Stimulated activated CD8-positive, alpha-beta memory T cell treated with anti-CD3 and anti-CD28 coated beads, Interleukin-15, amount 100 ng/mL, for 1 hour (primary cell): ENCODE measurements at places on chromosomes 7 and 10.

DNA sequence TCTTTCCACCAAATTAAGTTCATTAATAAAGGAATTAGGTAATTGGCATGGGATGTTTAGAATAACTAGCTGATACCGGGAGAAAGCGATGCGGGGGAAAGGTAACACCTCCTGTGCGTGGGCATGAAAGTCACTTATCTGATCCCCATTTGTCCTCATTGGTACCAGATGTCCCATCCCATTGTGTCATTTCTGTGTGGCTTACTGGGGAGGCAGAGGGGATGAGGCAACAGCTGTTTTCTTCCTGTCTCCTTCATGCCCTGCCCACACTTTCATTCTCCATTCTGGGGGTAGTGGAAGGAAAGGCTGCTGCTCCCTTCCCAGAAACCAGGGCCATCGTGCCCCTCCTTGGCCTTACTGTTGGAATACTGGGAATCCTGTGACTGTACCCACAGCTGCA lies 27.1 kb downstream of the EEPD1 start:
- DNase-seq, result no peak

DNA sequence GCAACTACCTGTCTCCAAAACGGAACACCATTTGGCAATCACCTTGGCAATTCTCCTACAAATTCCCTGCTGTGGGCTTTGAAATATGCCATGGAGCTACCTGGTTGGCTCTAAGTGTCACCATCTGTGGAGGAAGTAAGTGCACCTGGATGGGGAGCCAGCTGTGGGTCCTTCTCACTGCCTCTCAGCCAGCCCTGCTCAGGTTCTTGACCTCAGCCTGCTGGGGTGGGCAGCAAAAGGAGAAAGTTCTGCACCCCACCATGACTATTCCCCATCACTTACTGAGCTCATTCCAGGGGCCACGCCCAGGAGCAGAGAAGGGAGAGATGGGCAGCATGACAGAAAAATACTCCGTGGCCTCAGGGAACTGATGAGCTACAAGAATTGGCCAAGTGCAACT lies 158.7 kb downstream of the TNS3 start:
- DNase-seq, result no peak

DNA sequence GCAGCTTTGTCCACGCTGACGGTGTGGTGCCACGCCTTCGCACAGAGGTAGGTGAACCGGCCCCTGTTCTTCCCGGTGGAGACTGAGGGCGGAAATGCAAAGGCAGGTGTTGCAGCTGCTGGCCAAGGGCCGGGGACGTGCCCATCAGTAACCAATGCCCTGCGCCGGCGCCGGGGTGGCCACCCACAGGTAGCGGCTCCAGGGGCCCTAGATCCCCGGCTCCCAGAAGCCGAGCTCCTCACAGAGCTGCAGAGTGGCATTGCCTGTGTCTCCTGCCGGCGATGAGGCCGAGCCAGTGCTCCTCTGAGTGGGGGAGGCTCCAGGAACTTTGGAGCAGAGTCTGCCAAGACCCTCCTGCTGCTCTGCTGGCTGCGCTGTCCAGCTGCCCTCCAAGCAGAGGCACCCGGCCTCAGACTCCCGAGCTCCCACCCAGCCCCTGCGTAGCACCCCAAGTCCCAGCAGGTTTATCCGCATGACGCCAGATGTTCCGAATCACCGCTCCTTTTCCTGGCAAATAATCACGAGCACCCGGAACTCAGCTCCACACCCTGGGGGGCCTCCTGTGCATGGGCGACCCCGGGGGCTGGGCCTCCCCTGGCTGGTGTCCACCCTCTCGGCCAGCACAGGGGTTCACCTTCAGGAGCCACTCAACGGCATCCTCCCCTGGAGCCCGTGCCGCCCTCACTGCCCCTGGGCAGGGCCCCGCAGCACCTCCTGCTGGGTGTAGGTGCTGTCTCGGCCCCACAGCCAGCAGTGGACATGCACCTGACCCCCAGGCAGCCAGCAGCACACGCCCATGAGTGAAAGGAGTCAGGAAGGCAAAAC lies 22.1 kb downstream of the CFAP46 start:
- DNase-seq, result no peak

DNA sequence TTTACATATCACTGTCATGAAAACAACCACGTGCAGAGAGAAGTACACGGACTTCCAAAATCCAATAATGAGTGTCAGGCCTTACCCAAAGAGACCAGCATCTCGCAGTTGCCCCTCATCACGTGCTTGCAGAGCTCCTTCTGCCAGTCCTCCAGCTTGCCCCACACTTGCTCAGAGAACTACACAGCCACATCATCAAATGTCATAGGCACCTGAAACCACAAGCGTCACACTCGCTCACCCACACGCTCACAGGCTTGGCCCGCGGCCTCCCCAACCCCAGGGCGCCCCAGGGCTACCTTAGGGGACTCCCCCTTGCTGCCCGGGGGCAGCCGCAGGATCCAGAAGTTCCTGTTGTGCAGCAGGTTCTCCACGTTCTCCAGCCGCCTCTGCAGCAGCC lies 123.4 kb upstream of the ZNF746 start:
- DNase-seq, result no peak

DNA sequence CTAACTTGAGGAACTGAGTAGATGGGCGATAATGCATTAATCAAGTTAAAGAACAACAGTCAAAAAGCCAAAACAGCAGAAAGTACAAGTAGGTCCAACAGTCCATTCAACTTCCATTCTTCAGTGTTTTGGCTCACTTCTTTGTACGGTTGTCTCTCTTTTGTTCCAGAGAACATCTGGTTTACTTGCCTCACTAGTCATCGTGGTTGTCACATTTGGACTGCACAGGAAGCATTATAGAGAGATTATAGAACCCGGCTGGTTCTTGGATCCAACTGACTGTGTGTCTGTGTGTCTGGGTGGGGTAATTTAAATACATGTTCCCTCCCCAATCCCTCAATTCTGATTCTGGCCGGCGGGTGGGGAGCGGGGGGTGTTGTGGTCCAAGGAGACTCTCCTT lies 1.8 kb upstream of the CEP41 start:
- DNase-seq, result no peak

DNA sequence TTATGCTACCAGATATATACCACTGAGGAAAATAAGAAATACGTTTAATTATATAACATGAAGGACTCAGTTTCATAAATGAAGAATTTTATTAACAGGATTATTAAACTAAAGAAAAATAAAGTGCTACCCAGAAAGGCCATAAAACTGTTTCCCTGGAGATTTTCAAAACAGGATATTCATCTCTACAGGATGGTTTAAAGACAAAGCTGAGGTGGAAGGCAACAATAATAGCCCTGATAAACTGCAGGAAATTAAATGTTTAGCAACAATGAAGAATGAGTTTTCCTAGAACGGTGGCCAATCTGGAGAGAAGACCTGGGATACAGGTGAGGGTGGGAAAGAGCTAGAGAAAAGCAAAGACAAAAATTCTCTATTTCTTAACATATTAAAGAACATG lies 11.9 kb downstream of the RHEB start:
- DNase-seq, result no peak

- no peak for DNase-seq
These were observed 161.0 kb downstream of the ST7 start for GRCh38 chr7:117114272-117114671.

DNA sequence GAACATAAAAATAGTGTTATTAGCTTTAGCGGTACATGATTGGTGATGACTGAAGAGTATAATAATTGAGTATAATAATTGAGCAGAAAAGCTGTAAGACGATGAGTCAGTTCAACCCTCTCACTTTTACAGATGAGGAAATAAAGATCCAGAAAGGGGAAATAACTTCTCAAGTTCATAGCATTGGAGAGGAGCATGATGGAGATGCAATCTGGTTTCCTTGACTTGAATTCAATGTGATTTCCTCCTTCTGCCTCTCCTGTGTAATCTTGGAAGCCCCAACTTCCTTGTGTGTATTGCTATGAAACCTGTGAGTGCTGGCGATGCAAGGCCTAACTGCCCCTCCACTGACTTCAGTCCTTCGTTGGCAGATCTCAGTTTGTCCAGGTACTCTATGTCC lies 265.1 kb downstream of the LRMDA start:
- no peak for DNase-seq

DNA sequence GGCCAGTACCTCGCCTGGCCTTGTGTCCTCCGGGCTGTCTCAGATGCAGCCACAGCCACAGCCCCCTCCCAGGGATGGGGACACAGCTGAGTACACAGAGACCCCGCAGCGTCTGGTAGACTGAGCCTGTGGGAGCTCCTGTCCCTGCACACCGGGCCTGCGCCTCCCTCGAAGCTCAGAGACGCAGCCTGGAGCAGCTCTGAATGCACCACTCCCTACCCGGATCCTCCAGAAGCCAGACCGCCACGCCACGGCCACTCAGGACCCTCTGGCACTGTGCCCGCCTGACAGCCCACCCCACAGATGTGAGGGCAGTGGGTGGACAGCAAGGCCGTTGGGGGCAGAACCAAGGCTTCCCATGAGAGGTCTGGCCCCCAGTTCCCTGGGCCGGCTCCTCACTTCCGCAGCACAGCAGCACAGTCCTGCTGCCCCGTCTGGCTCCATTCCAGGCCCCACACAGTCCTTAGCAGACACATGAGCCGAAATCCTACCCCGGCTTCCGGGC lies 40.8 kb downstream of the PAPOLB start:
- DNase-seq, result no peak

DNA sequence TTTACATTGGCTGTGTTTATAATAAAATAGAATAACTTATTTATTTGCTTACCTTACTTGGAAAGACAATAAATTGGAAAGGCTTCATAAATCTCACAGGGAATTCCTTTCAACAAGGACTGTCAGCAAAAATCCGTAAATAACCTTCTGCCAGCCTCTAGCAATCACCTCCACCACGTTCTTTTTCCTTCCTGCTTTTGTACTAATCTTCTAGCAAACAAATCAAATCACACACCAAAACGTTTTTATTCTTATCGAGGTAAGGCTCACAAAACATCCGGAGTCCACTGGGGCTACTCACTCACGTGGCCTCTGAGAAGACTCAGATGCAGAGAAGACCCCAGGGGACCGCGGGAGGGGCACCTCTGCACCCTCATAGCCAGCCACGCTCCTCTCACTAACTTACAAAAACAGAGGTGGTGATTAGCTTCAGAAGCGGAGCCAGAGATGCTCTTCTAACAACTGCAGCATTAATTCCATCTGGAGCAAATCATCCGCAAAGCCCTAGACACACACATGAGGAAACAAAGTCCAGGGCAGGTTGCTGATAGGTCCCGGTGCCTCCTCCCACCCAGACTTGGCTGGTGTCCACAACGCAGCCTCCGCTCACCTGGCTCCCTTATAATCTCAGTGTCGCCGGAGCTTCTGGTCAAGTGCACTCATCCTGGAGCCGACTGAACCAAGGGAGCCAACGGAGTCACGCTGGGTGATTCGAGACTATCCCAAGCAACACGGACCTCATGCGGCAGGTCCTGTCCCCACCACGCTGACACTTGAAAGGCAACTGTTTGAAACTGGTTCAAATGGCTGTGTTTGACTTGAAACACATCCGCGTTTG lies 22.5 kb downstream of the CTBP2 start:
- DNase-seq, result no peak

DNA sequence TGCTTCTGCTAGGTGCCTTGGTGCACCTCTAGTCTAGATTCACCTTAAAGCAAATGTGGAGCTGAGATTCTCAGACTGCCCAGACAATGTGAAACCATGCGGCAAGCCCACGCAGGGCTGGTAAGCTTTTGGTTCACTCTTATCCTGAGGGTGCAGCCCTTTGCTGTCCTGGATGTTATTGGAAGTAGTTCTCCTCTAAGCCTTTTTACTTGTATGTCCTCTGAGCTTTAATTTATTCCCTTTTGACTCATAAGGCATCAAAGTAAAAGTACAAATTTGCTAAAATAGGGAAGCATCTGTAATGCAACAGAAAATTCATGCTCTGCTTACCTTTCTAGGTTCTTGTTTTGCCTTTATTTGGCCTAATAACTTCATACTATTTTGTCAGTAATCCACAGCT lies 186.8 kb downstream of the MACC1 start:
- no peak for DNase-seq

DNA sequence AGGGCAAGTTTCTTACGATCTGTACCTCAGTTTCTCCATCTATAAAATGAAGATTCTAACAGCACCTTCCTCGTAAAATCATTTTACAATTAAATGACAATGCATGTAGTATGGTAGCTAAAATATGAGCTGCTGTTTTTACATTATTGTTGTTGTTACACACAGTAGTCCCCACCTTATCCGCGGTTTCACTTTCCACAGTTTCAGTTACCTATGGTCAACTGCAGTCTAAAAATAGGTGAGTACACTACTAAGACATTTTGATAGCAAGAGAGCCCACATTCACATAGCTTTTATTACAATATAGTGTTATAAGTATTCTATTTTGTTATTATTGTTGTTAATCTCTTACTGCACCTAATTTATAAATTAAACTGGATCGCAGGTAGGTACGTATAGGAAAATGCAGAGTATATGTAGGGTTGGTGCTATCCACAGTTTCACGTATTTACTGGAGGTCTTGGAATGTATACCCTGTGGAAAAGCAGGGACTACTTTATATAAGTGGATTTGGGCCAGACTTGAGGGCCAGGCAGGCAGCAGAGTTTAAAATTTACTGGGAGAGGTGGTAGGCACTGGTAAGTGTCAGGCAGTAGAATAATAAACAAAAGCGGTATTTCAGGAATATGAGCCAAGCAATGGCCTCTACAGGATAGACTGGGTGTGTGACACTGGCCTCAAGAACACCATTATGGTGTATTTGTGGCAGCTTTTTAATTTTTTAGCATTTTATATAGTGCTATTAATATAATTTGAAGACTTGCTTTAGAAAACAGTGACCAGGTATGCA lies 10.2 kb downstream of the DNMBP start:
- no peak for DNase-seq

- no peak for DNase-seq
These were observed 410.3 kb downstream of the TYW1 start for GRCh38 chr7:67406976-67407375.

GRCh38 chr7:55568613-55569268 lies 3.6 kb downstream of the VOPP1 start:
- no peak for DNase-seq

- no peak for DNase-seq
These were observed 226.2 kb downstream of the PTPRN2 start for GRCh38 chr7:158361326-158361946.

- DNase-seq, result no peak
These were observed 495 bp downstream of the SFR1 start for GRCh38 chr10:104122225-104123107.

DNA sequence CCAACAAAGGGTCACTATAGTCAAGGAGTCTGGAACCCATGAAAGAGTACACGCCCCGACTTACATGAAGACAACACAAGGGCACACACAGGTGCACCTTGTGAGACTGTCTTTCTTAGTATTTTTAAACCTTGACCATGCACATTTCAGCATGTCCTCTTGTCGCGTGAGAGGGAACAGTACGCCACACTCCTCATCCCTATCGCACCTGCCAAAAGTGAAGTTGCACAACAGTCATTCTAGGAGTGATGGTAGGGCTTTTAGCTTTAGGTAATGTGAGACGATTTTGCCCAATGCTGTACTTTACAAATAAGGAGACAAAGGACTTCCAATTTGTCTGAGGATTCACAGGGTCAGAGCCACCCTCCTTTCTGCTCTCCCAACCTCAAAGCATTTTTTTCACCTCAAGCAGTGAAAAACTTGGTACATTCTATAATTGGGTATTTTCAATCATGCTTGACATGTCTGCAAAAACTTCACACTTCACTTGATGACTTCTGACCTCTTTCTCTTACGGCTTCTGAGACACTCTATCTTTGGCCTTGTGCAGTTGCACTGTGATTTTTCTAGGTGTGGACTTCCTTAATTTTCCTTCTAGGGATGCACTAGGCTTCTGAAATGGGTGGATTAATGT lies 173.9 kb upstream of the GRB10 start:
- no peak for DNase-seq

GRCh38 chr7:92634205-92634604 lies 44.0 kb upstream of the FAM133B start:
- no peak for DNase-seq
